ENCODE measurements at places on chromosomes 13 and 19.

GRCh38 chr19:42274065-42274682 is 5.1 kb downstream of the CIC start:
- no peak for DNase-seq

GRCh38 chr13:49602005-49602404 is 16.6 kb upstream of the RCBTB1 start:
- no peak for DNase-seq

- no peak for DNase-seq
Observed at GRCh38 chr13:112779856-112780604, 90.2 kb downstream of the ATP11A start.

DNA sequence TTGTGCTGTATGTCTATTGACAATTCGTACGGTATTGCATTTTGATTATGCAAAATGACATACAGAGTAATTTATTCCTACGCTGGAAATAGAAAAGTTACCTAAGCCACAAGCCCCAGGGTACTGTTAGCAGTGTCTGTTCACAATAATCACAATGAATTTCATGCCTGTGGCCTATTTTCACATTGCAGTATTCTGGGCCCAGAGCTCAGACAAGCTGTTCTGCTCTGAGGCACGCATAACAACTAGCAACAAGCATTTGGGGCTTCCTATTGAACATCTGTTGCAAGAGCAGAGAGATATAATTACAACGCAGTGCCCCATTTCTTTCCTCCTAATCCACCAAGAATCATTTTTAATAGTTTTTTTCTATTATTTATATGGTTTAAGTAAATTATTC is 158.9 kb upstream of the SGCG start:
- DNase-seq = no peak

- DNase-seq = no peak
Observed at GRCh38 chr13:89695343-89696257, 1651.9 kb upstream of the MIR17HG start.

- no peak for DNase-seq
Observed at GRCh38 chr13:98992355-98992754, 14.5 kb upstream of the DOCK9 start.

GRCh38 chr19:7562646-7563393 is 27.3 kb downstream of the PNPLA6 start:
- DNase-seq = no peak

GRCh38 chr13:87667686-87668085 is 3.5 kb upstream of the SLITRK5 start:
- DNase-seq = no peak

DNA sequence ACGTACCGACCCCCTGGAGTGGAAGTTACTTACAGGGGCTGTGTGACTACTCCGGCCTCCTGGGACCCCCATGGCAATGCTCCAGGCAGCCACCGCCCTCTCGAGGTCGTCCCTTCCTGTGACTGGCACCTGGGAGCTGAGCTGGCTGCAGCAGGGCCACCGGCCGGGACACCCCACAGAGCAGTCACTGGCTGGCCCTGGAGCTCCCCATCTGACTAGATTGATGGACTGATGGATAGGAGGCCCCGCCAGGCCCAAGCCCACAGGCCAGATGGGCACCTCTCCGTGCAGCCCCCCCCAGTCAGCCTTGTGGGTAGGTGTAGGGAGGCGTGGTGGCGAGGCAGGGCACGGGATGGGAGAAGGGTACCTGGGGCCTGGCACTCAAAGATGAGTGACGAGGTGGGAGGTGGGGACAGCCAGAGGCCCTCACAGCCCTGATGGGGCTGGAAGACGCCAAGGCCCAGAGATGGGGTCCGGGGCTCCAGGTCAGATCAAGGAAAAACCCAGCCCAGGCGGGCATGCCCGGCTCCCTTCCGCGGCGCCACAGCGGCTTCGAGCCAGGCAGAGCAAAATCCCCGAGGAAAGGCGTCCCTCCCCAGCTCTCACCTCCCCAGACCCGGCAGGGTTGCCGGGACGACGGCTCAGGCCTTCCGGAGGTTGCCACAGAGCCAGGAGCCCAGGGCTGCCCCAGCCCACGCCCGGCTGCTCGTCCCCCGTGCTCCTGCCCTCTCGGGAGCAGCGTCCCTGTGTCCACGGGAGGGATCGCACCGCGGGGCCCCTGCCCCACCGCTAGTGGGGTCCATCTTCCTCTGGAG is 8.4 kb downstream of the SLC39A3 start:
- DNase-seq = no peak

DNA sequence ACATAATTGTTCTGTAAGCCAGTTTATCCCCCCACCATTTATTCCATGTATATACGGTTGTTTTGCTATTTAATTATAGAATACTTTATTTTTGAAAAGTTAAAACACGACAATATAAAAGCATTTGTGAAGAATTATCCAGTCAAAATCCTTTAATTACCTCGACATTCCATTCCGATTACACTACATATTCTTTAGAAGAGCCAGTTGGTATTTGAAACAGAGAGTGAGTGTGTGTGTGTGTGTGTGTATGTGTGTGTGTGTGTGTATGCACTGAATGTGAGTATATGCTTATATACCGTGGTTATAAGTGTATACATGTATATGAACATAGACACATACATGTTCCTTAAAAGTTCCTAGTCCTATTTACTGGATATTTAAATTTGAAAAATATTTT is 87.8 kb upstream of the KLF5 start:
- no peak for DNase-seq

DNA sequence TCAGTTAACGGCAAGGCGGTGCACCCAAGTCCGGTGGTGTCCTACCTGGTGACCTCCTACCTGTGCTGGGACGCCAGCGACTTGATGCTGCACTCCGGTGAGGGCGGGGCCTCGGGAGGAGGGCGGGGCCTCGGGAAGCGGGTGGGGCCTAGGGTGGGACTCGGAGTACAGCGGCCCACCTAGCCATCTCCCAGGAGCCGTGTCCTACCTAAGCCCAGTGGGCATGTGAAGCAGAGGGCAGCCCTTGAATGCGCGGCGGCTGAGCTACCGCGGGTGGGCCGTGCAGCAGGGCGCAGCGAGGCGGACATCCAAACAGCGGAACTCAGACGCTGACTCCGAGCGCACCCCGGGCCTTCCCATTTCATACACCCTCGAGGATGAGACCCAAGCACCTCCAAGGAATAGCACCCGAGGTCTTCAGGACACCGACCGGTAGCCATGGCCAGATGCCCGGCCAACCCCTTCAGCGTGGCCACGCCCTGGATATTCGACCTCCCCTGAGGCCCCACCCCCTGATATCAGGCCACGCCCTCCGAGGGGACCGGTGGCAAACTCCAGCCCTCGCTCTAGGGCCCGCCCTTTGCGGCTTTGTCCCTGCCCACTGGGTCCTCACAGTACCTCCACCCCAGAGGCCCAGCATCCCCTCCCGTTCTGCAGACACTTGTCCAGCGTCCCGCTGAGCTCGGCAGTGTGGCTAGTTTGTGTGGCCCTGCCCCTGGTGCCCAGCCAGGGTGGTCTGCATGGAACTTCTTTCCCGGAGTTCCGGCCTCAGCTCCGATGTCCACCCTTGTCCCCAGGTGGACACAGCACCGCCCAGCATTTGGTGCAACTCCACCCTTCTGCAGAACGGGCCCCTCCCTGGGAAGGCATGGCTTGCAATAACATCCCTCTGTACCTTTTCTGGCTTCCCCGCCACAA is 5.4 kb downstream of the KLK1 start:
- no peak for DNase-seq
